ENCODE measurements at places on chromosomes 13 and 19.

DNA sequence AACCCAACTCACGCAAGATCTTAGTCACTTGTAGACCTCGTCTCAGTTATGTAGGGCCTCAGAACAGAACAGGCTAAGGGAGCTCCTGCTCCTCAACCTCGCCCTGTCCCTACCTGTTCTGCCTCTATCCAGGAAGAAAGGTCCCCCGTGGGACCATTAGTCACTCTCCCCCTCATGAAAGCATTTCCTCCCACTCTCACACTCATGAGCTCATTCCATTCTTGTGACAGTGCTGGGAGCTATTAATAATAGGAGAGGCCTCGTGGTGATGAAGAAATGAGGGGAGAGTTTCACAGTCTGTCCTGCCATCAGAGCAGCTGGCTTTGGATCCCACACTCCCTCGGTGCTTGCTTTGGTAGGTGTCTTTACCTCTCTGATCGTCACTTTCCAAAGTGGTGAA, 10.2 kb downstream of the PPP2R1A start:
- H3K27ac ChIP-seq = no peak overlapping the region
- peaks cover 66% of the 10 kb centered on the region for H3K36me3 ChIP-seq
- H3K4me3 ChIP-seq = no peak overlapping the region
- H3K4me1 ChIP-seq = peaks cover 11% of the 10 kb centered on the region
- DNase-seq = no peak

- no peaks in the 10 kb centered on the region for H3K27me3 ChIP-seq
- H3K36me3 ChIP-seq = no peaks in the 10 kb centered on the region
- no peak for DNase-seq
- H3K4me3 ChIP-seq = no peak overlapping the region
- no peak overlapping the region for H3K27ac ChIP-seq
Observed at GRCh38 chr13:53474878-53475277, 446.3 kb downstream of the OLFM4 start.

DNA sequence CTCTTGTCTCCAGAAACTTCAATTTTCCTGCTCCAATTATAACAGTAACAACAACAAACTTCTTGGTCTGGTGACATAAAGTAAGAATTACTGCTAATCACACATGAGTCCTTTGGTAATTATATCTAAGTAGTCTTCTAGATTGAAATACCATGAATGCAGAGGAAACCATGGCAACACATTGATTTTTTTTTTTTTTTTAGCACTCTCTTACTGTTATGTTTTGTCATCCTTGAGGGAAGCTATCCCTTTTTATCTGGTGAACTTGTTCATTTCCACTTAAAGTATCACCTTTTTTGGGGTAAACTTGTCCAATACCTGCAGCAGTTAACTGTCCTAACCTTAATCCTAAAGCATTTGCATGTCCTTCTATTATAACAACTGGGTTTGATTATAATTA, 256.3 kb downstream of the B3GLCT start:
- no peak for DNase-seq
- H3K27me3 ChIP-seq = no peaks in the 10 kb centered on the region
- no peaks in the 10 kb centered on the region for H3K4me1 ChIP-seq
- H3K4me3 ChIP-seq = no peak overlapping the region

DNA sequence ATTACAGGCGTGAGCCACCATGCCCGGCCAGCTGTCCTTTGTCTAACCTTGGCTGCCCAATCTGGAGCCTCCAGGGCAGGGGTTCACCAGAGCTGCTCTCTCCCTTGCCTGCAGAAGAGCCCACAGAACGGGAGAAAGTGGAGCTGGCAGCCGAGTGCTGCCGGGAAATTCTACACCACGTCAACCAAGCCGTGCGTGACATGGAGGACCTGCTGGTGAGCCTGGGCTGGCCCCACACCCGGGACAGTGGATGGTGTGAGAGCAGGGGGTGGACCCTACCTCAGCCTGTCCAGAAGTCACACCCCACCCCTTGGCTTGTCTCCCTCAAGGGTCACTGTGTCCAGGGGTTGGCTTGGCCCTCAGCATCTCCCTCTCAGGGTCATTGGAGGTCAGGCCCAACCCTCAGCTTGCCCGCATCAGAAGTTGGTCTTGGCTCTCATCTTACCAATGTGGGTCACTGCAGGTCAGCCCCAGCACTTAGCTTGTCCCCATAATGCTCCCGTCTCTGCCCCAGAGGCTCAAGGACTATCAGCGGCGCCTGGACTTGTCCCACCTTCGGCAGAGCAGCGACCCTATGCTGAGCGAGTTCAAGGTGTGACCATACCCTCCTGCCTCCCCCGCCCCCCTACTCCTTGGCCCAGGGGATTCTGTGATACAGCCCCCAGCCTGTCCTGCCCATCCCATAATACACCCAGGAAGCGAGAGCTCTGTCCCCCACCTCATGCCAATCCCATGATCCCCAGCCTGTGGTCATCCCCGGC, 20.4 kb downstream of the ARHGEF1 start:
- DNase-seq = no peak
- peaks cover 74% of the 10 kb centered on the region for H3K36me3 ChIP-seq
- no peak overlapping the region for H3K27ac ChIP-seq
- no peaks in the 10 kb centered on the region for H3K27me3 ChIP-seq

GRCh38 chr19:1354970-1355567, 28.6 kb upstream of the NDUFS7 start:
- H3K27me3 ChIP-seq = no peaks in the 10 kb centered on the region
- peak overlapping the region; percentile 79 for H3K27ac ChIP-seq
- no peak for DNase-seq
- peaks cover 15% of the 10 kb centered on the region for H3K36me3 ChIP-seq
- H3K4me3 ChIP-seq = peak overlapping the region; percentile 86
- H3K4me1 ChIP-seq = peaks cover 6% of the 10 kb centered on the region

DNA sequence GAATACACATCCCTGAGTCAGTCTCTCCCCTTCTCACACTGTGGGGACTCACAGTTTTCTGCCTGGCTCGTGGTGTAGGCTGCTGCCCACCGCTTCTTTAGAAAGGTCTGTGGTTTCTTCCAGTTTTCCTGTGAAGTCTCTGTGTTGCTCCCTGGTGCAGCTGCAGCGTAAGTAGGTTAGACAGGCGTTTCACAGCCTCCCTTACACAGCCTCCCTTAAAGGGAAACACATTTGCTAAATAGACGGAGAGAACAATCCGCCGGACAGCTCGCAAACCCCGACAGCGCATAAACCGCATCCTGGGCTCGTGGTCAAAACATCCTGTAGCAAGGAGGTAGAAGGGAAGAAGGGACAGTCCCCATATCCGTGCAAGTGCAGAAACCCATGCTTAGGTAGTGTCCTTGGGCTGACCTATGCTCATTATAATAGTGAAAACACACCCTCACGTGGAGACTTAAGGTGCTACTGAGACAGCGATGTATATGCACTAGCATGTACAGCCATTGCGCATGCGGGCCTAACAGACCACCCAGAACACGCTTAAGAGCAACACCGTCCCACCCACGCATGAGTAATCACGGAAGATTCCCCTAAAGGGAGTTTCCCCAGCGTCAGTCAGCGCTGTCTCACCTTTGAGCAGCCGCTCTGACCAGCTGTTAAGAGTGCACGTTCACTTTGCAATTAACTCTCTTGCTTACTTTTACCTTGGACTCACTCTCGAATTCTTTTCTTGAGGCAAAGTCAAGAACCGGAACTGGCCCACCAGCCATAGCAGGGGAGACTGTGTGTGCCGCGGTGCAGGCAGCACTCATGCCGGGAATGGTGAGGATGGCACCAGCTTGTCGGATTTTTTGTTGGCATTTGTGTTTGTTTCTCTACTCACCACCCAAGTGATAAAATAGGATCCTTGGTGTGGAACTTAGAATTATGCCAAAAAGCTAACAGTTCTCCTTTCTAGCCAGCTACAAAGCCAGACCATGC, 16.6 kb downstream of the SIGLEC8 start:
- H3K4me3 ChIP-seq = peak overlapping the region; percentile 80
- peaks cover 52% of the 10 kb centered on the region for H3K4me1 ChIP-seq
- H3K27me3 ChIP-seq = peaks cover 12% of the 10 kb centered on the region
- DNase-seq = peak; percentile 95
- peaks cover 7% of the 10 kb centered on the region for H3K36me3 ChIP-seq

DNA sequence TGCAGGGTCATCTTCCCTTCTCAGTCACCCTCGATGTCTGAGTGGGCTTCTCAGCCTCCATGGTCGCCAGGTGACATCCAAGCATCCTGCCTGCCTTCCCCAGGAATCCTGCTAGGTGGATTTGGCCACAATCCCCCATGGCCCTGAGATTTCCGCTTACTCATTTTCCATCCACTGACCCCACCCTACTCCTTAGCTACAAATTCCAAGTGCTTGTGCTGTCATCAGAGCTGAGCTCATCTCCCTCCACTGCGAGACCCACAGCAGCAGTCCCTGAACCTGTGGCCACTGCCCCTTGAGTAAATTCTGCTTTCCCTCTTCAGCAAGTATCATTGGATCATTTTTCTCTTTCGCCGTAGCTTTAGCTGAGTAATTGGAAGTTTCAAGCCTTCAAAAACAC, 90.5 kb upstream of the ANKRD10 start:
- peaks cover 4% of the 10 kb centered on the region for H3K4me1 ChIP-seq
- H3K27me3 ChIP-seq = peaks cover 33% of the 10 kb centered on the region
- no peaks in the 10 kb centered on the region for H3K36me3 ChIP-seq
- DNase-seq = no peak
- H3K27ac ChIP-seq = no peak overlapping the region

DNA sequence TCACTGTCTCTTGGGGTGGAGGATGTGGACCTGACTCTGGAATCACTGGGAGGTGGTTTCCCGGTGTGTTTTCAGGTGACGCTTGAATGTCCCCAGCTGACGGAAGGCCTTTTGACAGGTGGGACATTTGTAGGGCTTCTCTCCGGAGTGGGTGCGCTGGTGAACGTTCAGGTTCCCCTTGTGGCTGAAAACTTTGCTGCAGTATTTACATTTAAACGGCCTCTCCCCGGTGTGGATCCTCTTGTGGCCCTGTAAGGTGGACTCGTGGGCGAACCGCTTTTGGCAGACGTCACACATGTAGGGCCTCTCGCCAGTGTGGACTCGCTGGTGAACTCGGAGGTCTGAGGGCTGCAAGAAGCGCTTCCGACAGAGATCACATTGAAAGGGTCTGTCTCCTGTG, 7.8 kb downstream of the ZSCAN5B start:
- H3K27me3 ChIP-seq = no peaks in the 10 kb centered on the region
- H3K27ac ChIP-seq = no peak overlapping the region
- H3K4me1 ChIP-seq = peaks cover 6% of the 10 kb centered on the region
- no peak for DNase-seq
- H3K4me3 ChIP-seq = no peak overlapping the region

- H3K4me3 ChIP-seq = peak overlapping the region; percentile 55
- H3K36me3 ChIP-seq = peaks cover 1% of the 10 kb centered on the region
- peaks cover 37% of the 10 kb centered on the region for H3K4me1 ChIP-seq
Observed at GRCh38 chr13:39956036-39956435, 300.6 kb downstream of the COG6 start.
